Activated CD4-positive, alpha-beta T cell treated with anti-CD3 and anti-CD28 coated beads for 4 hours (primary cell): ENCODE measurements at places on chromosomes 6 and 20.

DNA sequence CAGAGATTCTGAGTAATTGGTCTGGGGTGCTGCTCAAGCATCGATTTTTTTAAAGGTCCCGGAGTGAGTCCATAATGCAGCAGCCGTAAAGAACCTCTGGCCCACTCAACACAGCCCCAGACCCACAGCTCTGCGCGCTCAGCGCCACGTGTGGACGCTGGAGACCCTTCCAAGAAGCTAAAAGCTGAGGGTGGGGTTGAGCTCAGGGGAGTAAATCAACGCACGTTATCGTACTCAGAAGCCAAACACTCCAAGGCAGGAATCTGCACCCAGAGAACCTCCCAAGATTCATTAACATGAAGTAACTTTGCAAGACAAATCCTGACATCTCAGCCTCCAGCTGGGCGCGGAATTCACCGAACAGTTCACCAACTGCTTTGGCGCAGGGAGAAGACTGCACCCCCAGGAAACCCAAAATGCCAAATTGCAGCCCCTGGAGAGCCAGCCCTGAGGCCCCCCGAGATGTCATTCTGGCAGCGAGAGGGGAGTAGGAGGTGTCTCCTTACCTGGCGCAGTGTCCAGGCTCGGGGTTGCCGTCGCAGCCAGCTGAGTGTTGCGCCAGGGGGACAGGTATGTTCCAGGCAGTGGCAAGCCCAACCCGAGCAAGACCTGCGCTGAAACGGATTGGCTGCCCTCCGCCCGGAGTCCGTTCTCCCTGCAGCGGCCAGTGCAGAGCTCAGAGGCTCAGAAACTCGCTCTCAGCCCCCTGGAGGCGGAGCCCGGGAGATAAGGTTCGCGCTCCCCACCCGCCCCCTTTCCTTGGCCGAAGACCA lies at the start of gene COL21A1:
TSS of gene COL21A1 (minus strand) at position 700 of the 773 bp plus-strand sequence. CDS start 64,962 bp downstream, outside the sequence.
- no peak for DNase-seq

DNA sequence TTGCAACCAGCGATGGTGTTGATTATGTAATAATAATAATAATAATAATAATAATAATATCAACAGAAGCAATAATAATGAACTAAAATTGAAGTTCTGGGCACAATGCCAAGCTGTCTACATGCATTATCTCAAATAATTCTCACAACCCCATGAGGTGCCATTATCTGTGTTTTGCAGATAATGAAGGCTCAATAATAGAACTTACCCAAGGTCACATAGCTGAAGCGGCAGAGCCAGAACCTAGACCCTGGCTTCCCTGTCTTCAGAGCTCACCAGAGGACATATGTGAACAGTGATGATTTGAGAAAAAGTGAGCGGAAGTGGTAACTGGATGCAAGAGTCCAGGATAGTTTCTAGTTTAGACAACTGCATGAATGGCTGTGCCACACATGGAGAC lies 91.0 kb downstream of the HIVEP1 start:
- no peak for DNase-seq

GRCh38 chr6:139472351-139473015 lies 98.0 kb upstream of the CITED2 start:
- DNase-seq, result no peak

DNA sequence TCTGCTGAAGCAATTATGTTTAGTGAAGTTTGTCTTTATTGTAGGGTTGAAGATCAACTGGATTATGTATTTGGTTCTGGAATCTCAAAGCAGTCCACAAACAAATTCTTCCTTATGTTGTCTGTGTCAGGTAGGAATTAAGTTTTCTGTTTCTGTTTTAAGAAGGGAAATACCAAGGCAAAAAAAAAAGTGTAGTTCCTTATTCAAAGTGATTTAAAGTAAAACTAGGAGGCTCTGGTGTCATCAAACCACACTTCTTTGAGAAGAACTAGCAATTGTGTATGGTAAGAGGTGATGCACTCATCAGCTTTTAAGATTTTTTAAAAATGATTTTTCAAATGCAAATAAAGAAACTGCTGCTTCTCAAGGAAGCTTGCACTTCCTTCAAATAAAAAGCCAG lies 1.9 kb downstream of the FAM135A start:
- DNase-seq, result no peak

GRCh38 chr6:45021676-45022075 lies 306.5 kb upstream of the RUNX2 start:
- DNase-seq, result no peak
